Aorta (tissue), 5 donors: ENCODE measurements at places on chromosomes 4 and X. TPM values are rescaled to one million over a fixed set of nuclear protein-coding genes. Genes with fewer than 3 reads are reported as not detected.

Gene SMR3B
- total RNA-seq: not detected

GRCh38 chrX:115579327-115579726 lies 18.4 kb downstream of the PLS3 start:
- DNase-seq: no peak

- no peak for DNase-seq
These were observed 10.9 kb upstream of the SEL1L3 start for GRCh38 chr4:25873632-25874129.

Gene DCAF12L1
- not detected for total RNA-seq
